ENCODE measurements at places on chromosomes 6 and 20.
A peak's percentile ranks its signal among the peaks of the same experiment; 100 is the strongest.

DNA sequence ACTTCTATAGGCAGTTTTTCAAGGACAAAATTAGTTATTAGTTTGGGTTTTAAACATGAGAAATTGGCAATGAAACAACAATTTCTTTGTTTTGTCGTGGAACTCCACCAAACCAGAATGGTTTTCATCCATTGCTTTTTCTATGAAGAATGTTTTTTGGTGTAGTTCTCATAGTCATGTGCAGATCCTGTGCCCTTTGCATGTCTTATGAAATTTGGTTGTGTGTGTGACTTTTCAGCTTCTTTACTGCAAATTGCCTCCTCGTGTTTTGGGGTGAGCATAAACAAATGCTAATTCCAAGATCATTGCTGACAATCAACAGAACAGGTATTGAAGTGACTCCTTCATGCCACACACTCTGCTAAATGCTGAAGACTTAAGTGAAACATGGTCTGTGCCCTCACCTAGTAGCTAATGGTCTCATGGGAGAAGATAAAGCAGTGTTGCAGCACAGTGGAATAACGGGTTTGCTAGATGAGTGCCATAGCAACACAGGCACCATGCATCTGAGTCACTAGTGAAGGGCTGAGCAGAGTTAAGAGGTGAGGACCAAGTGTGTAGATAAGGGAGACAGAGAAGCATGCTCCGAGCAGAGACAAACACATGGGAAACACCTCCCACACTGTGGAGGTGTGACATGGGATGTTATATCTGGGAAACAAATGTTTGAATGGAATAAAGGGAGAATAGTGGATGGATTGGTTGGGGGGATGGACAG, 120.0 kb downstream of the SLC16A10 start:
- no peak for DNase-seq

- DNase-seq: peak; percentile 37
These were observed 609 bp downstream of the OGFRL1 start for GRCh38 chr6:71289039-71289801.

GRCh38 chr6:10138917-10139316, 276.0 kb downstream of the TFAP2A start:
- DNase-seq: no peak

DNA sequence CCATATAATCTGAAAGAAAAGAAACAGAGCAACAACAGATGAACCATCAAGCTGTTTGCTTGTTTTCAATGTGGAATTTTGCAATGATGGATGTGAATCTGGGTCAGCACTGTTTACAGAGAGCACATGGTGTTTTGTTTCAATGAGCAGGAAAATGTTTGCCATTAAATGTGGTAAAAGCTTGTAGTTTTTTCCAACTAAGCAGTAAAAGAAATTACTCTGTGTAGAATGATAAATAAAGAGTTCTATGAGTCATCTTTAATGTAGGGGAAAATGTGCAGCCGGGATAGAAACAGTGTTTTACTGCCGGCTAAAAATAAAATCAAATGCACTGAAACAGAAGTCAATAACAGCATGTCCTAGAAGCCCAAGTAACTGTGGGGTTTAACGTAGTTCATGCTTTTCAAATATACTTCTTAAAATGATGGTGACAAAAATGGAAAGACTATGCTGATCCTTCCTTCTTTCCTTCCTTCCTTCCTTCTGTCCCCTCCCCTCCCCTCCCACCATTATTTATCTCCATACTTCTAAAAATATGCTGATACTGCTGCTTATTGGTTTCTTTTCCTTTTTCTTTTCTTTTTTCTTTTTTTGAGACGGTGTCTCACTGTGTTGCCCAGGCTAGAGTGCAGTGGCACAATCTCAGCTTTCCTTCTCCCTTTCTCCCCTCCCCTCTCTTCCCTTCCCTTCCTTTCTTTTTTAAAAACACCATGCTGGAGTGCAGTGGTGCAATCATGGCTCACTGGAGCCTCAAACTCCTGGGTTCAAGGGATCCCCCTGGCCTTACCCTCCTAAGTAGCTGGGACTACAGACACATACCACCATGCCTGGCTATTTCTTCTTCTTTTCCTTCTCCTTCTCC, 6.3 kb upstream of the NAA20 start:
- no peak for DNase-seq

DNA sequence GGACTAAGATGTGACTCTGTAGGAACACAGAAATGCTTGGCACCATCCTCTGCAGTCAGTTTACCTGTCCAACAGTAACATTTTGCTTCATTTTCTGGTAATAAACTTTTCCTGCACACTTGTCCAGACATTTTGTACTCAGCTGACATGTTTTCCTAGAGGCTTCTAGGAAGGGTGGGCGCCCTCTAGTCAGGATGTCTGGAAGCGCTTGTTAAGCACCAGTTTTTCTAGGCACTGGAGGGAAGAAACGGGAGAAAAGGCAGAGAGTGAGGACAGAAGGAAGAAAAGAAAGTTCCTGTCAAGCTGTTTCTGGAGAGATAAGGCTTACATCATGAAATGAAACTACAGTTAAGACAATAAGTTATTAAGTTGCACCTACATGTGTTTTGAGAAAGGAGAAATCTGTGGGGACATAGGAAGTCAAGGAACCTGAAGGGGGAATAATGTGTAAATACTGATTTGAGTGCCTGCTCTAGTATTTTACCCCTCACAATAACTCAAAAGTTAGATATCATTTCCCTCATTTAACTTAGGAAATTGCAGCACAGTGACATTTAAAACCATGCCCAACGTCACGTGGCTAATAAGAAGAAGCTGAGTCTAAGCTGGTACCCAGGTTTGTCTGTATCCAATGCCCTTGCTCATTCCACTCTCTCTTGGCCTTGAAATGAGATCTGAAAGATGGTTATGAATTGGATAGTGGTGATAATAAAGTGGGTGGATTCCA, 42.7 kb upstream of the TNFRSF21 start:
- DNase-seq: no peak

- peak; percentile 75 for DNase-seq
These were observed 6.0 kb downstream of the C6orf141 start for GRCh38 chr6:49556429-49556837.

DNA sequence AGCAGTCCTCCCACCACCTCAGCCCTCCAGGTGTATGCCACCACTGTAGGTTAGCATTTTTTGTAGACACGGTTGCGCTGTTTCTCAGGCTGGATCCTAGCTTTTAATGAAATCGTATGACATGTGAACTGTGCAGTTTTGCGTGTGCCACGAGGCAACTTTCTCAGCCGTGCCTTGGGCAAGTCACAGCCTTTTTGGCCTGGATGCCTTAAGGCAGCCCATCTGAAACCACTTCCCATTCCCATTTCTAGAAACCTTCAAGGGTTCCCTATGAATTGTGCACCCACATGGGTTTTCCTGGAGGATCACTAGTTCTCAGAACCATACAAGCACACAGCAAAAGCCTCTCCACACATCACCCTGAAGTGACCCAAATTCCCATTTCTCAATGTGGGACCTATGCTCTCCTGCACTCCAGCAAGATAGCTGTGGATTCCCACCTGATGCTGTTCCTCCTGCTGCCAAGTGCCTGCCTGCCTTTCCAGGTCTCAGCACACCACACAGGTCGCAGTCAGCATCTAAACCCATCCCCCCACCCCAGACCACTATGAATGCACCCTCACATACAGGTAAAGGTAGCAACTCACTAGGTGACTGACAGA, 28.9 kb downstream of the SNX5 start:
- no peak for DNase-seq

Measured in Calu3 (cell line).